ENCODE measurements at places on chromosomes 16 and 17.

GRCh38 chr17:73151916-73152632, 12.7 kb upstream of the SSTR2 start:
- no peak for DNase-seq

DNA sequence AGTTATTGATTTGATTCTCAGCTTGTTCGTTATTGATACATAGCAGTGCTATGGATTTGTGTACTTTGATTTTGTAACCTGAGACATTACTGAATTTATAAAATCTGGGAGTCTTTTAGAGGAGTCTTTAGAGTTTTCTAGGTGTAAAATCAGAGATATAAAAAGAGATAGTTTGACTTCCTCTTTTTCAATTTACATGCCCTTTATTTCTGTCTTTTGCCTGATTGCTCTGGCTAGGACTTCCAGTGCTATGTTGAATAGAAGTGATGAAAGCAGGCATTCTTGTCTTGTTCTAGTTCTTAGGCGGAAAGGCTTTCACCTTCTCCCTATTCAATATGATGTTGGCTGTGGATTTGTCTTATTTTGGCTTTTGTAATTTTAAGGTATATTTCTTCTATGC, 106.2 kb downstream of the PHKB start:
- no peak for DNase-seq

DNA sequence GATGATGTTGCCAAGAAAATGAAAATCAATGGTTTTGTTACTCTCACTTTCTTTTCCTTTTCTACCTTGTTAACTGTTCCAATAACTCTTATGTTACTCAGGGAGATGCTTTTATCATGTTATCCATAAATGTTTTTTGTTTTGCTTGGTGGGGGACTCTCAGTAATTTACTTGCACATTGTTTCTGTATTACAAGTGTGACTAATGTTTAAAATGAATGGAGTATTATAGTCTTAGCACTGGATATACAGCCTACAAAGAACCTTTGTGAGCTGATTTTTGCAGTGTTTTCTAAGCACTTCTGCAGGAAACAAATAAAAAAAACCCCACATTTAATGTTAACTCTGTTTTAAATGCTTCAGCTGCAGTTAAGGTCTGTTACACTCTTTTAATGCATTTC, 12.1 kb downstream of the VMP1 start:
- no peak for DNase-seq

DNA sequence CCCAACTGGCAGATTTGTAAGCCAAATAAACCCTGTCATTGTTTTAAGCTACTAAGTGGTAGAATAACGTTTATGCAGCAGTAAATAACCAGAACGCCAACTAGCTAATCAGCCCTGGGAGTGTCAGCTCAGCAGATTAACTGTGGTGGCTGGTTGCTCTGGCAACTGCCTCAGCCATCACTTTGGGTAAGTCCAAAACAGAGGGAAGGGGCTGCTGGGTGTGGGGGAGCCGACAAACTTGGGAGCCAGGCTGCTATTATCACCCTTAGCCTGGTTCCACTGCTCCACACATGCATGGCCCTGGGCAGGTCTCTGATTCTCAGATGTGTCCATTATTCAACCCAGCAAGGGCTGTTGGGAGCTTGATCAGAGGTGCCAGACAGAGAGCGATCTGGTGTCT, 22.2 kb upstream of the RHOT1 start:
- no peak for DNase-seq

DNA sequence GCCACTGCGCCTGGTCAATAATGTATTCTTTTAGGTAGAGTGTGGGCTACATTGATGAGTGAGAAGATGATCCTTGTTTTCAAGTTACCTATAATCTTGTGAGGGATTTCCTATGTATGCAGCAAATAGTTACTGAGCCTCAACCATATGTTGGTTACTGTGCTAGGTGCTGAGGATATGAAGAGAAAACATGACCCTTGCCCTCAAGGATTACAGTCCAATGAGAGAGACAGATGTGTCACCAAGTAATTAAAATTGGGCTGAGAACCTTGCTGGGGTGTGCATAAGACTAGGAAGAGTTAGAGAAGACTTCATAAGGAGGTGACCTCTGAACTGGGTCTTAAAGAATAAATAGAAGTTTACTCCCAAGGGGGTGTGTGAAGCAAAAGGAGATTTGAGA, 7.4 kb downstream of the POLR2A start:
- DNase-seq, result no peak

DNA sequence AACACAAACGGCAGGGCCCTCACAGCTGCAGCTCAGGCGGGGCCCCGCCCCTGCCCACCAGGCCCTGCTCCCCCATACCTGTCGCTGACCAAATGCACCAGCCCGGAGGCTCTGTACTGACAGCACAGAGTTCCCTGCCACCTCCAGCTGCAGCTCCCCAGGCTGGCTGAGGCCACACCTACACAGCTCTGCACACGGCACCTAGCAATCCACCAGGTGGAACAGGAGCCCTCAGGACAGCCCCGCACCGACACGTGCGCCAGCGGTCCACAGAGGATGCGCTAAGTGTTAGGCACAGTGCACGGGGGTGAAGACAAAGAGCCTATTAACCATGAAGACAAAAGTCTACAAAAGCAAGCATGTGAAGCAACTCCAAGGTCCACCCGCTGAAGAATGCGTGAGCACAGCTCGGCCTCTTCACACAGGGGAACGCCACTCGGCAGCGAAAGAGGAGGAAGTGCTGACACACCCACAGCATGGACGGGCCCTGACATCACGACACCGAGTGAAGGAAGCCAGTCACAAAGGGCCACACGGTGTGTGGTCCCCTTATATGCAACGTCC, 5.4 kb downstream of the ZCCHC14 start:
- no peak for DNase-seq

- DNase-seq, result no peak
Measured at GRCh38 chr16:11391576-11391975, 46.3 kb downstream of the RMI2 start.

DNA sequence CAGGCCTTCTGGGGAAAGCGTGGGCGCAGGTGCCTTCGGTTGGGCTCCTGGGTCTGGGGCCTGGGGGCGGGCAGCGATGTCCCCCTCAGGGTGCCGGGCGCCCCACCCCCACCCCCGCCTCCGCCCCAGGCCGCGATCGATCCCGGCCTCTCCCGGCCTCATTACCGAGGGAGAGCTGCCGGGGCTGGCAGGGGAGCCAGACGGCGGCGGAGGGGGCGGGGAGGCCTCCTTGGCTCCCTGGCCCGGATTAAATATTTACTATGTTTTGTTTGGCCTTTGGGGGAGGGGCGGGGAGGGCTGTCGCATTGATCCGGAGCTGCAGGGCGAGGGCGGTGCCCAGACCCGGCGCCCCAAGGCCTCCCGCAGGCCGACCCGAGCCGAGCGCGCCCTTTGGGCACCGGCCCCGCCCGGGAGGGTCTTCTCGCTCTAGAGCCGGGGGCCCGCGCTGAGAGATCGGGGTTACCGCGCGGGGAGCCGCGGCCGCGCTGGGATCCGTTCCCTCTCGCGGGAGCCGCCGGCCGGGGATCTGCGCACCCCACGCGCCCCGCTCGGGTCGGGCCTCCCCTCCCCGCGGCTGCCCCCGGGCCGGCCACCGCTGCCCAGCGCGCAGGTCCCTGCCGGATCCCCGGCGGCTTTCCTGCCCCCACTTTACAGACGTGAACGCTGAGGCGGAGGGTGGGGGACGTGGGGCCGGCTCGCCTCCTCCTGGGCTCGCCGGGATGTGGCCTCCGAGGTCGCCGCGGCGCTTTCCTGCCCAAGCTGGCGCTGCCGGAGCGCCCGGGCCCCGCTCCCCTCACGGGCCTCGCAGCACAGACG, 27.0 kb downstream of the RTN4RL1 start:
- no peak for DNase-seq

DNA sequence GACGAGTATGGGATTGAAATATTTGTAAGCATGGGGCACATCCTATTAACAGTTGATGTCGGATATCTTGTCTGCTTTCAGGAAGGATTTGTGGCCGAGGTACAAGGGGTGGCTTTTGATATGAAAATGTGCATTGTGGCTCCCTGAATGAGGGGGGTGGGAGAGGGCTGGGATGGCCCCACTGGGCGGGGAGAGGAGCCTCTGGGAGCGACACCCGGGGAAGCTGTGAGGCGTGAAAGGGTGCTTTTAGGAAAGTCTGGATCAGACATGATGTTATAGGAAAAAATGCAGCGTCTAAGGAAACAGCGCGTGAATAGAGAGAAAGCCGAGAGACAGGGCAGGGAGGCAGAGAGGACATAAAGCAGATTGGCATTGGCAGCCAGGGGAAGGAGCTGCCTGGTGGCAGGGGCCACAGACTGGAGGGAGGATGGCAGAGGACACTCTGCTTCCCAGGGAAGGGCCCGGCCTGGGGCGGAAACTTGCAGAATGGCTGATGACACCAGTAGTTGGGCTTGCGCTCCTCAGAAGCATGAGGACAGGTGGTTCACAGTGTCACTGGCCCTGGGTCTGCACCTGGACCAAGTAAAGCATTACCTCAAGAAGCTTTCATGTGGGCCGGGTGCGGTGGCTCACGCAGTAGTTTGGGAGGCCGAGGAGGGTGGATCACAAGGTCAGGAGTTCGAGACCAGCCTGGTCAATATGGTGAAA, 95.7 kb downstream of the NTN1 start:
- DNase-seq, result no peak

GRCh38 chr17:61179380-61179806, 220.2 kb upstream of the TBX2 start:
- DNase-seq, result no peak

DNA sequence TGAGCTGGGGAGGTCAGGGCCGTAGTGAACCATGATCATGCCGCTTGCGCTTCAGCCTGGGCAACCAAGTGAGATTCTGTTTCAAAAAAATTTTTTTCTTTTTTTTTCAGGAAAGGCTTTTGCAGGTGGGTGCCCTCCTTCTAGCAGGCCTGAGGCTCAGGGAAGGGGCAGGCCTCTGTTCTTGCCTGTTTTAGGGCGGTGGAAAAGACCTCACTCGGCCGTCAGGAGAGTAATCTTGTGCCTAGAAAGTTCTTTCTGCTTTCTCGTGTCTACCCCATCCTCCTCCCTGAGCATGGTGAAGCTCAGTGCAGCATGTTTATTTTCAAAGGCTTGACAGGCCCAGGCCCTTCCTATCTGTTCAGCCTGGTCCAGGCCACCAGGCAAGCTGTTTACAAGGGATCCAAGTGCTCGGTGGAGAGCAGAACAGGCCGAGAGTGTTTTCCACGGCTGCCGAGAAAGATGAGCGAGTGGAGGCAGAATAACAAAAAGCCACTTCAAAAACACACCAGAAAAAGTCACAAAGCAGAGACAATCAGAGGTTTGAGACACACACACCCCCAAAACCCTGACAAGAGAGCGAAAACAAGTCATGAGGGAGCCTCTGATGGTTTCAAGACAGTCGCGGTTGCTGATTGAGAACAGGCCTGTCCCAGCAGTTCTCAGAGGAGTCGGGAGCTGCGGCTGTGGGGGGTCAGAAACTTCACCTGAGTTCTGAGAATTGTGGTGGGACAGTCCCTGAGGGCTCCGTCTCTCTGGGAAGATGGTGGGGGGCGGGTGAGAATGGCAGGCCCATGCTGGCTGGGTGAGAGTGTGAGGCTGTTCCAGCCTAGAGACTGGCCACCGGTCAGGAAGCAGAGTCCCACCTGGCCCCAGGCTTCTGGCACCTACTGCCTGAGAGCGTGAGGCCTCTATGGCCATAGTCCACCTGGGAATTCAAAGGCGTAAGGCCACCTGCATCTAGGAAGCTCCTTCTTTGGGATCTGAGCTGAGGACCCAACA, 37.5 kb upstream of the CCR7 start:
- peak; percentile 64 for DNase-seq

GRCh38 chr16:29820730-29821642, 724 bp downstream of the MVP start:
- DNase-seq, result no peak

DNA sequence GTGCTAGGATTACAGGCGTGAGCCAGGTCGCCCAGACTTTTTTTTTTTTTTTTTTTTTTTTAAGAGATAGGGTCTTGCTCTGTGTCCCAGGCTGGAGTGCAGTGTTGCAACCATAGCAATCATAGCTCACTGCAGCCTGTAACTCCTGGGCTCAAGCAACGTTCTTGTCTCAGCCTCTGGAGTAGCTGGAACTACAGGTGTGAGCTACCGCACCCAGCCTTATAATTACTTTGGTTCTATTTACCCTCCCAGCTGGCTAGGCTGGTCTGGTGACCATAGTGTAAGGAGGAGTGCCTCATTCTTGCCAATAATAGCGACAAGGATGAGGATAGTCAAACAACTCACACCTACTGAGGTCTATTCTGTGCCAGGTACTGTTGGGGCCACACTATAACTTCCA, 39.6 kb upstream of the USP7 start:
- DNase-seq, result no peak

- no peak for DNase-seq
Measured at GRCh38 chr16:49931916-49932315, 76.0 kb upstream of the ZNF423 start.

GRCh38 chr16:20107083-20107482, 33.4 kb upstream of the GPR139 start:
- DNase-seq, result no peak

DNA sequence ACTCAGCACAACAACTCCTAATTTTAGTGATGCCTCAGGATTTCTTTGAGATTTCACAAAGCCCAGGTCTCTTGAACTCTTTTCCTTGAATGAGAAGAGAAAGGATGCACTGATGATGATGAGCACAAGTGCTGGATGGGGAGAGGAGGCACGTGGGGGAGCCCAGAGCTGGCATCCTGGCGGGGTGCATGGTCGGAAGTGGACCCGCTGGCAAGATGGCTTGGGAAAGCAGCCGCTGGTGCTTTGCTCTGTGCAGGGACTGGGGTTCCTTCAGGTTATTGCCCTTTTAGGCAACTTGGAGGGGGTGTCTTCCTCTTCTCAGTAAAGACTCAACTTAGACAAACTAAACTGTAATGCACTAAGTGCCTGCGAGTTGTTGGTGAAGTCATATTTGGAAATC, 22.3 kb downstream of the CALB2 start:
- no peak for DNase-seq

- DNase-seq, result no peak
Measured at GRCh38 chr16:17261197-17261858, 209.4 kb downstream of the XYLT1 start.

All from activated CD4-positive, alpha-beta T cell treated with anti-CD3 and anti-CD28 coated beads for 24 hours (primary cell).